ENCODE measurements at places on chromosomes 1 and 21. TPM values are rescaled to one million over a fixed set of nuclear protein-coding genes. Genes with fewer than 3 reads are reported as not detected.
A peak's percentile ranks its signal among the peaks of the same experiment; 100 is the strongest.

DNA sequence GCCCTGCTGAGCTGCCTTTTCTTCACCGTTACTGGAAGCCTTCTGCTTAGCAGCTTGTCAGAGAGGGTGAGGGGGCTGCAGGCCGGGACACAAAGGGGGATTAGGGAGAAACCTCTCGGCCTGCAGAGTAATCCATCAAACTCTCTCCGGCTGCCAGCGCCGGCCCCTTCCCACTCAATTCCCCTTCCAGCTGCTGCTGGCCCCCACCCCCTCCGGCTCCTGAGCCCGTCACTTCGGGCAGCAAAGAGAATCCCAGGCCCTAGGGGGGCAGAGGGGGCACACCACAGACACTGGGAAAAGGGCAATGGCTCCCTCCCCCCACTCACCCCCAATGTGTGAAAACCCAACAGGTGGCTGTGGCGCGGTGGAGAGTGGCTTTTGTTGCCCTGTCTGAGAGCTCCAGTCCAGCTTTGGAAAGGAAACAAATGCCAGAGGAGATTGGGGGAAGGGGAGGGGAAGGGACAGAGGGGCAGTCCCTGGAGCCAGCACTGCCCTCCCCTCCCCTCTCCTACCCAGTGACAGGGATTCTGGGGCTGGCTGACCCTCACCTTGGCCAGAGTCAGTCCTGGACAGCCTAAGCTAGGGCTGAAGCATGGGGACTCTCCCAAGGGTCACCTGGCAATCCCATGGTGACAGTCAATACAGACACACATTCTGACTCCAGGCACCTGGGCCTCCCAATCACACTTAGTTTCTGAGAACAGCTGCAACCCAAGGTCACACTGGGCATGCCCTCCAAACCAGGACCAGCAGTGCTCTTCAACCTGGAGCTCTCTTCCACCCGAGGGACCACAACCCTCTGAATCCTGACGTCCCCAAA is 9.5 kb downstream of the SLC45A3 start:
- H3K27me3 ChIP-seq, result no peaks in the 10 kb centered on the region
- H3K4me1 ChIP-seq, result no peaks in the 10 kb centered on the region
- no peaks in the 10 kb centered on the region for H3K36me3 ChIP-seq
- DNase-seq, result no peak
- no peak overlapping the region for H3K27ac ChIP-seq
- no peak overlapping the region for H3K4me3 ChIP-seq

DNA sequence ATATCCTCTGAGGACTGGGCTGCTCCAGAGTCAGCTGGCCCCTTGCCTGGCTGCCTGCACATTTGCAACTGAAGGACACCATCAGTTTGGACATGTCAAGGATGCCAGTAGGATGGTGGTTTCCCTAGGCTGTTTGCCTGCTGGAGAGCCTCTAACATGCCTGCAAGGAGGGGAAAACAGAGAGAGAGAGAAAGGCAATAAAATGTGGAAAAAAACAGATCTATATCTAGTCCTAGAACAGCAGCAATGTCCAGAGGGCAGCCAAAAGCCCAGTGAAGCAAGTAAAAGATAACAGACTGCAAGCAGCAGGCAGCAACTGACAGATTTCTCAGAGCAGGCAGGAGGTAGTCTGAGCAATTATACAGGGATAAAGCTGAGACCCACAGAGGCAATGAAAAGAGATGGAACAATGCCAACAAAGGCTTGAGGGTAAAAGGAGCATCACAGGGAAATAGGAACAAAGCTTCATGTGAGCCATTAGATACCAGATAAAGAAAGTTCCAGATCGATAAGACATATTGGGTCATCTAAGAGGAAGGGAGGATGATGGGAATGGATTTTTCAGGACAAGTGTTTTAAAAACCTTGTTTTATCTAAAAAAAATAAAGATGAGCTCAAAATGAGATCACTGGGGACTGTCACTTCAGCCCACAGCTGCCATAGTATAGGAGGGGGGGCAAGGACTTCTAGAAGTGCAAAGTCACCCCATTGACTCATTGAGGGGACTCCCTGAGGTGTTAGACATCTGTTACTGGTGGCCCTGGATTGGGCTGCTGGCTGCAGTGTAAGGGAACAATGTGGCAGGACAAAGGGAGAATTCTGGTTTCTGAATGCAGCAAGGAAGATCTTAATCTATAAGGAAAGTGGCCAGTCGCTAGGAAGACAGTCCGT is 38.6 kb upstream of the GADD45A start:
- DNase-seq, result no peak
- H3K36me3 ChIP-seq, result no peaks in the 10 kb centered on the region
- peaks cover 15% of the 10 kb centered on the region for H3K4me1 ChIP-seq
- H3K27me3 ChIP-seq, result no peaks in the 10 kb centered on the region
- peak overlapping the region; percentile 45 for H3K27ac ChIP-seq

DNA sequence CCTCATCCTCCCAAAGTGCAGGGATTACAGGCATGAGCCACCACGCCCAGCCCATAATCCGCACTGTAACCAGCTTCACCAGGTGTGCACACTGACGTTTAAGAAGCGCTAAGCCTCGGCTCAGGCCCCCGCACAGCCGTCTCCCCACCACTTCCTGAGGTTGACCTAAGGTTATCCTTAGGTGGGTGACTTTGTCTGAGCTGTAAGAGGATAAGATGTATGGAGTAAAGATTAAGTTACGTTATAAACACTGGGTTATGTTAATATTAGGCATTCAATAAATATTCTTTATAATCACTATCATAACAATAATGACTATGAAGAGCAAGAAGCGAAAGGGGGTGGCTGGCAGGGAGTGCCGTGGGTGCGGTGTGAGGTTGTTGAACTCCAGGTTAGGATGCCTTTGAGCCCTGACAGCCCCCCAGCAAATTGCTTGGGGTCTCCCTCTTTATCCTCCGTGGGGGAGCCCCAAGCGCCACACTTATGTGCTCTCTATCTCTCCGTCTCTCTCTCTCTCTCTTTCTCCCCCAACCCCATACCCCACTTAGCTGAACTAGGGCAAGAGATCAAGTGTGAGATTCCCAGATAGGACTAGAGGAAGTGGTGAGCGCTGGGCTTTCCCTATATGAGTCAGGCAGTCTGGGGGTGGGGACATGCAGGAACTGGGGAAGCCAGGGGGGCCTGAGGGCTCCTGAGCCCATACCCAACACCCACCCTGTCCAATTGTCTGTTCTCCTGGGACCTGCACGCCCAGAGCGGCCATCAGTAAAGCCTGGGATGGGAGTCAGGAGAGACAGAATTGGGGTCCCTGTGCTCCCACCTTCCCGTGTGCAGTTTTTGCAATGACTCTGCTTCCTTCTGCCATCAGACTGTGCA is 7.6 kb downstream of the EFHD2 start:
- no peaks in the 10 kb centered on the region for H3K4me1 ChIP-seq
- no peak for DNase-seq
- H3K36me3 ChIP-seq, result no peaks in the 10 kb centered on the region
- no peaks in the 10 kb centered on the region for H3K27me3 ChIP-seq
- H3K27ac ChIP-seq, result no peak overlapping the region

DNA sequence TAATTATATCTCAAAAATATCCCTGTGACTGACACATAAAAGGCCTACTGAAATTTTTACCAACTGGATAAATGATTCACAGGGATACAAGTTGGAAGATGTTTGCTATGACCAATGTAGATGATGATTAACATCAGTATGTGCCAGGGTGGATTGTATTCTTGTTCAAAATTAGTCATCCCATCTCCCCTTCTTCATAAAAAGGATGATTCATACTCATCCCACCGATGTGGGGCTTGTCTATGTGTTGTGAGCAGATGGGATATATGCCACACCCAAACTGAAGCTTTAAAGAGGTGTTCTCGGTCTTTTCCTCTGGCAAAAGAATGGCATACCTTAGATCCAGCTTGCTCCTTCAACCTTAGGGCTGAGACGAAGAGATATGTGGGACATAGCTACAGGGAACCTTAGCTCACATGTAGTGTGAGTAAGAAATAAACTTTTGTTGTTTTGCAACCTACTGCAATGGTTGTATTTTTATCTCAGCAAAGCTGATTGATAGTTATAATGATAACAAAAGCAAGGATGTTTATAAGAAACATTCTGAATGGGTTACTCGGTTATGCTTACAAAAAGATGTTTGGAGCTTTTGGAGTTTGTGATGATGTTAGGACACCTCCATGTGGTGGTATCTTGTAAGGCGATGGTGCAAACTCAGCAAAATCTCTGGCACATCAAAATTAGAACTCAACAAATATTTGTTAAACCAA is 29.4 kb downstream of the SPATA17 start:
- H3K4me3 ChIP-seq, result no peak overlapping the region
- no peaks in the 10 kb centered on the region for H3K4me1 ChIP-seq
- H3K27me3 ChIP-seq, result no peaks in the 10 kb centered on the region
- no peak for DNase-seq
- H3K27ac ChIP-seq, result no peak overlapping the region
- H3K36me3 ChIP-seq, result no peaks in the 10 kb centered on the region

- peak; percentile 99 for DNase-seq
- H3K4me1 ChIP-seq, result peaks cover 14% of the 10 kb centered on the region
- H3K27ac ChIP-seq, result peak within 1 kb of the TSS; percentile 73
- peak within 1 kb of the TSS; percentile 73 for H3K4me3 ChIP-seq
- H3K27me3 ChIP-seq, result no peaks in the 10 kb centered on the region
Observed at GRCh38 chr1:159780583-159781582, at the start of gene DUSP23. Gene DUSP23 (plus strand): TSS chr1:159780962. CDS start chr1:159781101, 139 bp downstream.

GRCh38 chr1:207241164-207241934 is 80.1 kb upstream of the CD55 start:
- no peaks in the 10 kb centered on the region for H3K36me3 ChIP-seq
- DNase-seq, result no peak

DNA sequence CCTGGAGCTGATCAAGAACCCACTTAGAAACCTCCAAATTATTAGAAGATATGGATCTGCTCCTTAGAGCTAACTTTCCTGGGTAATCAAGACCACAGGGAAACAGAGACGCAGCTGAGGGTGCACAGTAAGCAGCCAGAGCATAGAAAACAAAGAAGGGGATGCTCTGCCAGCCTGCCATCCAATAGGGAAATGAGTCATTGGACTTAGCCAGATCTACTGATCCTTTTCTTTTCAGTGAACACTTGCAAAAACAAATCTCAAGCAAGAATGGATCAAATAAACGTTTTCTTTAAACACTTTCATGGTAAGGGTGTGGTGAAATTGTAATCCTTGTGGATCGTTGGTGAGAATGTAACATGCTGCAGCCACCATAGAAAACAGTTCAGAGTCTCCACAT is 474.0 kb downstream of the LTN1 start:
- H3K27me3 ChIP-seq, result no peaks in the 10 kb centered on the region
- no peak for DNase-seq
- no peaks in the 10 kb centered on the region for H3K36me3 ChIP-seq
- H3K4me3 ChIP-seq, result no peak overlapping the region
- no peaks in the 10 kb centered on the region for H3K4me1 ChIP-seq

DNA sequence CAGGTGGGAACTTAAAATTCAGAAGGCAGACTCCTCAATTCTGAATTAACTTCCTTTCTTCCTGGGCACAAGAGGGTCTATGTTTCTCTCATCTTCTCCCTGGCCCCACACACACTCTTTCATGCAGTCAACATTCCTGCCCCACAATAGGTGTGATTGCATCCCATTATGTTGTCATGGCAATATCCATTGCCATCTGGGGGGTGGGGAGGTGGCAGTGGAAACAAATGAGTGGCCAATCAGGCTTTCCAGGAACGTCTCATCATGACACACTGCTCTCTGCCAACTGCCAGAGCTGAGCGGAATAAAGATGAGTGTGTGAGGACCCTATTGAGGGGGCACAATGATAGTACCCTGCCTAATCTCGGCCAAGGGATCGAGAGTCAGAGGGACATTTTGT is 80.4 kb downstream of the KCND3 start:
- H3K4me1 ChIP-seq, result no peaks in the 10 kb centered on the region
- H3K36me3 ChIP-seq, result no peaks in the 10 kb centered on the region
- H3K4me3 ChIP-seq, result no peak overlapping the region
- H3K27me3 ChIP-seq, result no peaks in the 10 kb centered on the region
- no peak overlapping the region for H3K27ac ChIP-seq
- no peak for DNase-seq

- H3K27me3 ChIP-seq, result no peaks in the 10 kb centered on the region
- H3K4me1 ChIP-seq, result no peaks in the 10 kb centered on the region
- H3K27ac ChIP-seq, result no peak overlapping the region
- no peak for DNase-seq
- no peaks in the 10 kb centered on the region for H3K36me3 ChIP-seq
Observed at GRCh38 chr1:236413688-236414087, 19.6 kb downstream of the EDARADD start.

DNA sequence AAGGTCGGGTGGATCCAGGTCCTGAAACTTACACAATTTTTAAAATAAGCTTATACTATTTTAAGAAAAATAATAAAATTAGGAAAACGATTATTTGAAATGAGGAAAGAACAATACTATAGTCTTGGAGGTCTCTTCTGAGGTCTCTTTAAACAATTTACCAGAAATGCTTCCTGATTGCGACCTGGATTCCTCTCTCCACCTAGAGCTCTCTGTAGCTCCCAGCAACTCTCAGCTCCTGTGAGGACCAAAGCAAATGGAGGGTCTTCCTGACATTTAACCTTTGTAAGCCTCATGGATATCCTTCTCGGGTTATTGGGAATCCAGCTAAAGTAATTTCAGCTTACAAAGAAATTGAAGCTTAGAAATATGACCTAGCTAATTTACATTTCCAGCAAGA is 886 bp downstream of the BTBD8 start:
- H3K27ac ChIP-seq, result no peak overlapping the region
- peak overlapping the region; percentile 89 for H3K4me3 ChIP-seq

The CFHR3 gene
- not detected for total RNA-seq

DNA sequence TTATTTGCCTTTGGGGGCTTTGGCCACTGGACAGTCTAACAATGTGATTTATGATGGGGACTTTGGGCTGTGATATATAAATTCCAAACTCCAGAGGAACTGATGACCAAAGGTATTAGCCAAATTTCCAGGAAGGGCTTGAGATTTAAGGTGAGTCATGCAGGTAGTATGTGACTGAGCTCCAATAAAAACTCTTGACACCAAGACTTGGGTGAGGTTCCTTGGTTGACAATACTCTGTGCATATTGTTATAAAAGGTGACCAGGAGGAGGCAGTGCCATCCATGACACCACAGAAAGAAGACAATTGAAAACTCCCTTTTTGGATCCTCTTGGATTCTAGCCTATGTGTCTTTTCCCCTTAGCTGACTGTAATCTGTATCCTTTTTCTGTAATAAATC is 392.7 kb upstream of the LRRC7 start:
- no peaks in the 10 kb centered on the region for H3K36me3 ChIP-seq
- no peak for DNase-seq
- no peaks in the 10 kb centered on the region for H3K27me3 ChIP-seq

The TMEM52 gene
- total RNA-seq, result not detected

The FCRL2 gene
- total RNA-seq, result not detected

GRCh38 chr1:195761104-195761503 is 847.1 kb downstream of the KCNT2 start:
- no peak overlapping the region for H3K27ac ChIP-seq
- H3K36me3 ChIP-seq, result no peaks in the 10 kb centered on the region

GRCh38 chr1:39130325-39130724 is 74.2 kb upstream of the MACF1 start:
- peaks cover 43% of the 10 kb centered on the region for H3K4me1 ChIP-seq
- no peaks in the 10 kb centered on the region for H3K27me3 ChIP-seq
- DNase-seq, result no peak
- H3K4me3 ChIP-seq, result no peak overlapping the region
- H3K36me3 ChIP-seq, result no peaks in the 10 kb centered on the region

- DNase-seq, result no peak
- H3K4me3 ChIP-seq, result no peak overlapping the region
- no peaks in the 10 kb centered on the region for H3K27me3 ChIP-seq
- H3K36me3 ChIP-seq, result no peaks in the 10 kb centered on the region
Observed at GRCh38 chr1:224554620-224555259, 61.4 kb upstream of the CNIH3 start.

- no peak overlapping the region for H3K4me3 ChIP-seq
- H3K27me3 ChIP-seq, result no peaks in the 10 kb centered on the region
- DNase-seq, result no peak
- H3K4me1 ChIP-seq, result no peaks in the 10 kb centered on the region
- no peak overlapping the region for H3K27ac ChIP-seq
Observed at GRCh38 chr1:75099581-75099980, 34.6 kb upstream of the LHX8 start.

Data from ascending aorta (tissue), 2 donors.